Neural progenitor cell (in vitro differentiated cells): ENCODE measurements at places on chromosomes 5 and 9. TPM values are rescaled to one million over a fixed set of nuclear protein-coding genes. Genes with fewer than 3 reads are reported as not detected.

Gene AQP3
- 0.45 and 0.90 TPM in 2 replicates for total RNA-seq

Gene LTC4S
- 0.81 TPM in 1 of 2 replicates, not detected in the other for total RNA-seq

Gene LCN9
- 2.4 and 6.6 TPM in 2 replicates for total RNA-seq

Gene FAM153A
- total RNA-seq, result 0.50 TPM in 1 of 2 replicates, not detected in the other

DNA sequence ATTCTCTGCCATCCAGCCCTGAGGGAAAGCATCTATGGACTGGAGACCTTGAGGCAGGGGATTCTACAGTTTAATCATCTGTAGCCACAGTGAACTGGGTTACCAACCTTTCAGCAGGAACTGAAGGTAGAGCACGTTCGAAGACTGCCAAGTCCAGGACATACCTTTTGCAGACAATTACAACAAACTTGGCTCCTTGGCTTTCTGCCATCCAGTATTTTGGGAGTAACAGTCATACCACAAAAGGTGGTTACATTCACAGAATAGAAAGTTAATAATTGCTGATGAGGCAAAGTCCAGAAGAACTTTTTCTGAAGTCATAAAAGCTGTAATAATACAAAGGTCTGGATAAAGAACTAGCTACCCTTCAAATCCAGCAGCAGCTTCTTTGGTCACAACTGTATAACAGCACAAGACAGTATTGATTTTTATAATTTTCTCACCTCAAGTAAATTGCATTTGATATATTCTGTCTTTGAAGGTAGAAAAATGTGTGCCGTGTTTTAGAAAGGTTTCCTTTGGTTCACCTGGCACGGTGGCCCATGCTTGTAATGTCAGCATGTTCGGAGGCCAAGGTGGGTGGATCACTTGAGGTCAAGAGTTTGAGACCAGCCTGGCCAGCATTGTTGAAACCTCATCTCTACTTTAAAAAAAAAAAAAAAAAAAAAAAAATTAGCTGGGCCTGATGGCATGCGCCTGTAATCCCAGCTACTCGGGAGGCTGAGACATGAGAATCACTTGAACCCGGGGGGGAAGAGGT, 236.6 kb downstream of the NR3C1 start:
- no peaks in the 10 kb centered on the region for H3K27me3 ChIP-seq
- H3K4me3 ChIP-seq, result no peak overlapping the region
- no peak for DNase-seq
- no peaks in the 10 kb centered on the region for H3K36me3 ChIP-seq
- H3K27ac ChIP-seq, result no peak overlapping the region

- DNase-seq, result no peak
- H3K27ac ChIP-seq, result no peak overlapping the region
Measured at GRCh38 chr5:548256-548655, 24.0 kb upstream of the SLC9A3 start.
